OCI-M1 (cell line): ENCODE measurements at places on chromosomes 7 and 10.

DNA sequence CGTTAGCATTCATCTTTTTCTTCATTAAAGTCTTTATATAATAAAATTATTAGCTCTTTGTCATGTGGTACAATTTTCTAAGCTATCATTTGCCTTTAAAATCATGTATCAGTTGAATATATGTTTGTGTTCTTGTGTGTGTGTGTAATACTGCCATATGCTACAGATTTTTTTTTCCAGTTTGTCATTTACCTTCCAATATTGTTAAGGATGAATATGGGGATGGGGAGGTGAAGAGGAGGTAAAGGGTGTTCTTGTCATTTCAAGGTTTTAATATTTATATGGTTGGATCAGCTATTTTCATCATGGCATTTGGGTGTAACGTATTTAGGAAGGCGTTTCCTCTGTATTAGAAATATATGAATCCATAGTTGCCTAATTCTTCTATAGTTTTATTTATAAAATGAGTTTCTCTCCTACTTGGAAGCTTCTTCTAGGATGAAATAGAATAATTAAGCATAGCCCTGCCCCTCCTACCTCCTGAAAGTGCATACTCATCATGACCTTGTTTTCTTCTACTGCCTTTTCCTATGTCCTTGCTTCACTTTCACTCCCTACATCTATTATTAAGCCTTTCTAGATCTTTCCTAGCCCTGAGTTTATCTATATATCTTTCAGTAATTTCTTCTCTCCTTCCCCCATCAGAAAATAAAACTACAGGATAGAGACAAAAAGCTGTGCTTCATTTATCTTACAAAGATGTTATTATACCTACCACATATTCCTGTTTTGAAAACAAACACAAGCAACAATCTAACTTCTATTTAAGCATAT is 25.1 kb downstream of the RAB18 start:
- peak; percentile 86 for DNase-seq

GRCh38 chr7:78159545-78159944 is 361.0 kb downstream of the PHTF2 start:
- no peak for DNase-seq

- no peak for DNase-seq
Measured at GRCh38 chr10:24462291-24462813, 253.4 kb downstream of the KIAA1217 start.

- no peak for DNase-seq
Measured at GRCh38 chr10:44806950-44807349, 104.2 kb upstream of the TMEM72 start.

DNA sequence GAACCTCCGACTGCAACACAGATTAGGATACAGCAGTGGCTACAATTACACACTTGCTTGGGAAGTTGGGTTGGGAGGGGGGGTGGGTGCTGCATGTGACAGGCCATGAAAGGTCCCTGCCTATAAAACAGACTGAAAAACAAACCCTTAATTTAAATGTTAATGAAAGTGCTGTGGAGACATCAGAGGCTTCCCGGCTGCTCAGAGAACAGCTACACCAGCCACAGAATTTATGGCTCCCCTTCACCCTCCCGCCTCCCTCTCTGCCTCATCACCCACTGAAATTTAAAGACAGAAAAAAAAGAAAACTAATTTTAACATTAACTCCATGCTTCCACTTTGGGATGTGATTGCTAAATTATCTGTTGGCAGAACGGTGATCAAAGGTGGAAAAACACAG is 34.7 kb downstream of the FBXW4 start:
- DNase-seq = no peak

- DNase-seq = peak; percentile 16
Measured at GRCh38 chr7:44043902-44044301, 600 bp upstream of the DBNL start.

DNA sequence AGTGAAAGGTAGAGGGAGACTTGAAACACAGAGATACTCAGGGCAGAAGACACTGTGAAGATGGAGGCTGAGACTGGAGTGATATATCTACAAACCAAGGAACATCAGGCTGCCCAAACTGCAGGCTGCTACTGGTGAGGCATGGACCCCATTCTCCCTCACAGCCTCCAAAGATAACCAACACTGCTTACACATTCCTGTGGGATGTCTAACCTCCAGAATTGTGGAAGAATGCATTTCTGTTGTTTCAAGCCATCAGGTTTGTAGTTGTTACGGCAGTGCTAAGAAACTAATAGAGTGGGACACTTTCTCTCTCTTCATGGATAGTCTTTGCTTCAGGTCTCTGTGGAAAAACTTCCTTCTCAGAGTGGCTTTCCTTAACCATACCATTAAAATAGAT is 182.6 kb upstream of the TMEM106B start:
- DNase-seq = no peak

DNA sequence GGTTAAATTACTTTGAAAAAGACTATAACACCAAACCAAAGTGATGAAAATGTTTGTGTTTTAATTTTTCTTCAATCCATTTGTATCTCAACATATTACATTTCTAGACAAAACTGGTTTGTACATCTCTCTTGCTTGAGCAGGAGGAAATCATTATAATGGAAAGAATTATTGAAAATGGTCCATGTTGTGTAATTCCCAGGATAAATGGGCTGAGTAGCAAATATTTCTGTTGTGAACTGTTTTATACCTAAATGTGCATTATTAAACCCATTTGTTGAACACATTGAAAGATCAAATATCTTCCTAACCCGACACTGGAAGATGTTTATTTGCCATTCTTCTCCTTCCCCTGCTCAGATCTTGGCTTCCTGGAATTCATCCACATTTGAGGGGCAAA is 14.1 kb upstream of the CDK6 start:
- DNase-seq = no peak

DNA sequence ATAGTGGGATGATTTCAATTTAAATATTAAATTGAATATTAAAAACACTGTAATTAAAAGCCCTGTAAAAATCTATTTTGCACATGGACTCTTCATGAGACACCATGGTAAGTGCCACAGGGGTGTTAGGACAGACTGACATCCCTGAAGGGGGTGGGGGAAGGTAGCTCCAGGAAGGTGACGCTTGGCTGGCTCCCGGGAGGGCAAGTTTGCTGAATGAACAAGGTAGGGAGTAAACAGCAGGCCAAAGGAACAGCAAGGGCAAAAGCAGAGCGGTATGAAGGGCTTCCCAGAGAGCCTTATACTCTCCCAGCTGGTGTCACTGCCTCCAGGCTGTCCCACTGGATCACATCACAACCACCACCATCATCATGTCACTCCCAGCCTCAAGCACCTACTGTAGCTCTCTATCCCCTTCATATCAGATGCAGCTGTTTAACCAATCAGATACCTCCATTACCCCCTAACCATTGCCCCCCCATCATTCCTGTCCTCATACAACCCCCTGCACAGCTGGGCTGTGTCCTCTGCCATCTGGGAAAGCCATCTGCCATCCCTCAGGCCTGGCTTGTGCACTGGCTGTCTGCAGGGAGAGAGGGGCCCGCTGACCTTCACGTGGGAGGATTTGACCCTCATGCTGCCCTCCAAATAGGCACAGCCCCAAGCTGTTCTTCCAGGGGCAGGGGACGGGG is 19.5 kb downstream of the HSPA12A start:
- DNase-seq = no peak

GRCh38 chr7:115037128-115037802 is 115.4 kb downstream of the MDFIC start:
- peak; percentile 53 for DNase-seq

DNA sequence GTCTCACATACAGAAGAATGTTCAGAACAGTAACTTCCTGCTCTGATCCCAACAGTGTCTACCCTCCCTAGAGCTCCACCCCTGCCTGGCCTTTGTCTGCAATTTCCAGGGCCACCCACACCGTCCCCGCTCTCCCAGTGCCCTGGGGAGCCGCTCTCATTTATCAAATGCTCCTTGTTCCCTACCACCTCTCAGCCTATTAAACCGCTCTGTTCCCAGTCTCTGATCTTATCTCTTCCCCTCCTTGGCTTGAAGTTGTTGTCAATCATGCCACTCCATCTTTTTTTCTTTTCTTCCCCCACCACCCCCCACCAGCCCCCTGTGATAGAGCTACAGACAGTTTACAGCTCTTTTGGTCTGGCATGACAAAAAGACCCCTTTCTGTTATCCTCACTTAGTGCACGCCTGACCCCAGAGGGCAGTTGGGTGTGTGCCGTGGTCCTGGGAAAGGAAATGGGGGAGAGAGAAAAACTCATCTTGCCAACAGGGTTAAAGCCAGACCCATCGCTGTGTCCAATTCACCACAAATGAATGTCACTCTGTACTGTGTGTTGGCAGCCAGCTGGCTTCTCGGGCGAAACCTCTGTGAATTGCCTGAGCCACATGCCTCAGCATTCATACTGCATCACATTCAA is 28.8 kb upstream of the HECTD2 start:
- DNase-seq = peak; percentile 56

GRCh38 chr7:73885975-73886798 is 25.2 kb downstream of the TMEM270 start:
- DNase-seq = peak; percentile 100

DNA sequence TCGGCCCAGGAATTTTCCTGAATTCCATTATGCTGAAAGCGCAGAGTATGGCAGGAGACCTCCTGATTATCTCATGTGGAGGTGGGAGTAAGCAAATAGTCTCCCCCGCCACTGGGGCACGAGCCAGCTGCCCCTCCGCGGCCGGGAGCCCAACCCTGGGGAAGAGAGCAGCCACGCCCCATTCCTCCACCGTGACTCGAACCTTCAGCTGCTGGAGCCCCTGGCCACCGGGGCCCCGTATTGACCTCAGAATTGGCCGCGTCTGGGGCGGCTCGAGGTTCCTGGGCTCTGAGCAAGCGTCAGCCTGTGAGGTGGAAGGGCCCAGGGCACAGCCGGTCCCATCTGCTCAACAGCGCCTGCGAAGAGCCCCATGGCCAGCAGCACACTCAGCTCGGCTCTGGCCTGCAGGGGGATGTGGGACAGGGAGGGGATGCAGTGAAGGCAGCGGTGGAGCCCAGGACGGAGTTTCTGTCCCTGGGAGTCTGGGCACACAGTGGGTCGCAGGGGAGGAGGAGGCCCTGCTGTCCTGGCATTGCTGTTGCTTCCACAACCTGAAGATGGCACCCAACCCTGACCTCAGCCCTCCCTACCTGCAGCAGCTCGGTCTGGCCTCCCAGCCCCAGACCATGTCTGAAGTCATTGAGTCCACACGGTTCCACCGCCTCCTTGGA is 97.8 kb downstream of the CHST15 start:
- peak; percentile 9 for DNase-seq

- DNase-seq = peak; percentile 10
Measured at GRCh38 chr7:55073976-55074528, 55.2 kb downstream of the EGFR start.

- no peak for DNase-seq
Measured at GRCh38 chr10:69359594-69359993, 57.1 kb downstream of the TACR2 start.

- DNase-seq = peak; percentile 44
Measured at GRCh38 chr10:5510281-5511072, 11.1 kb upstream of the CALML5 start.

- DNase-seq = peak; percentile 28
Measured at GRCh38 chr7:24477398-24478136, 95.7 kb upstream of the PALS2 start.

DNA sequence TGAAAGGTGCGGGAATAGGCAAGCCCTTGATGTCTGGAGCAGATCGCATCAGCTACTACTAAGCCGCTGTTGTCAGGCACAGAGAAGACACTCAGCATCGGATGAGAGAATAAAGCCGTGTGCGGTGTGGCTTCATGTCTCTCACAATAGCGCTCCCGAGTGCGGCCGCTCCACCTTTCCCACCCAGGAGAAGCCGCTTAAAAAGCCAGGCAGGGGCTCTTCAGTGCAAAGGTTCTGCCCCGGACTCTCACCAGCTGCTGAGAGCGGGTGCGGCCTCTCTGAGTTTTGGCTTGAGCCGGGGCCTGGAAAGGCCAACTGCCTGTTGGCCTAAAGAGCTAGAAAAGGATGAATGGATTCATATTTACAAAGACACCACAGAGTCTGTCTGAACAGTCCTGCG is 600.6 kb downstream of the DNAJB6 start:
- DNase-seq = no peak

DNA sequence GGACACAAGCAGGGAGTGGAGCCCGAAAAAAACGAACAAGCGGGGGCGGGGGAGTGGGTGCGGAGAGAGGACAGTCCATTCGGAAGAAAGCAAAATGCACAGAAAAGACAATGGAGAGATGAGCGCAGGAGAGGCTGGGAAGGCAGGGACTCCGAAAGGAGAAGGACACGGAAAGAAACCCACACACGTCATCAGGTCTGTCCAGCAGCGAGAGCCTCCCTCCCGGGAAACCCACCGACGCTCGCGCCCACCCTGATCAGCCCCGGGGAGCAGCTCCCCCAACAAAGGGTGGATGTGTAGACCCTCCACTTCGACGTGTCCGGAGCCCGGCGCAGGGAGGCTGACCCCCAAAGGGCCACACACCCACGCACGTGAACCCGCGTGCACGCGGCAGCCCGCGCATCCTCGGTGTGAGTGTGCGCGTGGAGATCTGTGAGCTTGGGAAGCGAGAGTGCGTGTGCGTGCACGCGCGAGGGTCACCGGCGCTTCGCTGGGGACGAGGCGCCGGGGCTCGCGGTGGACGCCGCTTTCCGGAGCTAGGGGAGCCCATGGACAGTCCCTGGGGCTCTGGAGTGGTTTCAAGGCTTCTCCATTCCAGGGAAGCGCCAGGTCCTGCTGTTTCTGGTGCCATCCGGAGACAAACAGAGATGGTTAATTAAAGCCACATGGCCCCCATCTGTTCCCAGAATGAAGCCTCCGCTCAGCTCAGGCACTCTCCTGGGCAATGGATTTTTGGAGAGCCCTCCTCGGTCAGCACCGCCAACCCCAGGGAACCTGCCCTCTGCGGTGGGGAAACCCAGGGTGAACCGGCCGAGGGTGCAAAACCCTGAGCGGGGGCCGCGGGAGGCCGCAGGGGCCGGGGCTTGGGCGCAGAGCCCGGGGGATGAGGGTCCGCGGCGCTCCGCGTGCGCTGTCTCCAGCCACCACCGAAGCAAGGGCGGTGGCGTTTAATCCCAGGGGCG is 916 bp downstream of the LAMB1 start:
- no peak for DNase-seq

DNA sequence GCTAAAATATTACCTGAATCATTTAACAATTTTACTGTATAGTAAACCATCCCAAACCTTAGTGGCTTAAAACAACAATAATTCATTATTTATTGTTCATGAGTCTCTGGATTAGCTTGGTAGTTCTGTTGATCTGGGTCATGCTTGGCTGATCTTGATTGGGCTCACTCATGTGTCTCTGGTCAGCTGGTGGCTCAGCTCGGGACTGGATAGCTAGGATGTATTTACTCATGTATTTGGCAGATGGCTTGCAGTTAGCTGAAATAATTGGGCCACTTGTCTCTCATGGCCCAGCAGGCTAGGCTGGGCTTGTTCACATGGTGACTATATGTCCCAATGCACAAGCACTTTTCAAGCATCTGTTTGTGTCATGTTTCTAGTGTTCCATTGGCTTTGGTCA is 262.8 kb downstream of the BBS9 start:
- DNase-seq = no peak

GRCh38 chr7:22420973-22421635 is 64.2 kb upstream of the RAPGEF5 start:
- no peak for DNase-seq

DNA sequence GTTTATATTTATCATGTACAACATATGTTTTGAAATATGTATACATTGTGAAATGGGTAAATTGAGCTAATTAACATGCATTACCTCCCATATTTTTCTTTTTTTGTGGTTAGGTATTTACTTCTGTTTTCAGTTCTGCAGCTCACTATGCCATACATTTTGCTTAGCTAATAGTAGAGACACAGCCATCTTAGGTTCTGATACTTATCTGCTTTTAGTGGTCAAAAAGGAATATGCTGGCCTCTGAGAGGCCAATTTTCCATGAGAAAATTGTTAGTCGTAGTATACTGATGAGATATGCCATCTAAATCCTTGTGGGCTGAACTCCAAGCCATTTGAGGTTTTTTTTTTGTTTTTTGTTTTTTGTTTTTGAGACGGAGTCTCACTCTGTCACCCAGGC is 31.0 kb downstream of the SGPL1 start:
- peak; percentile 62 for DNase-seq
